ENCODE measurements at places on chromosomes 5 and 9.

GRCh38 chr5:3604501-3604900 lies 8.9 kb downstream of the IRX1 start:
- DNase-seq = peak; percentile 68

DNA sequence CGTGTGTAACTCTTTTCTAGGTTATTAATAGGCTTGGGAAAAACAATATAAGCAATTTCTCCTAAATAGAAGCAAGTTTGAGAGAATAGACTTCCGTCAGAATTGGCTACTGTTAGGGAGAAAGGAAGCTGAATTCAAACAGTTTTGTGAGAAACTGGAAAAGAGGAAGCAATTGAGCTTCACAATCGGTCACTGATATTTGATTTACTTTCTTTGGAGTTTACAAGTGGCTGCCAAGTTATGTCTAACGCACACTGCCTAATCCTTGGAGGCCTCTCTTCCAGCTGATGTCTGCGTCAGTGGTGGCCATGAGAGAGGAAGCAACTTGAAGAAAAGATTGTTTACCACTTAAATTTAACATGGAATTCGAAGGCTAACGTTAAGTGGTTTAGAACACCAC lies 319.5 kb downstream of the ADGRV1 start:
- DNase-seq = no peak

- no peak for DNase-seq
These were observed 94.5 kb downstream of the LMX1B start for GRCh38 chr9:126708178-126708577.

- no peak for DNase-seq
These were observed 49.7 kb upstream of the GRAMD2B start for GRCh38 chr5:126373375-126374108.

DNA sequence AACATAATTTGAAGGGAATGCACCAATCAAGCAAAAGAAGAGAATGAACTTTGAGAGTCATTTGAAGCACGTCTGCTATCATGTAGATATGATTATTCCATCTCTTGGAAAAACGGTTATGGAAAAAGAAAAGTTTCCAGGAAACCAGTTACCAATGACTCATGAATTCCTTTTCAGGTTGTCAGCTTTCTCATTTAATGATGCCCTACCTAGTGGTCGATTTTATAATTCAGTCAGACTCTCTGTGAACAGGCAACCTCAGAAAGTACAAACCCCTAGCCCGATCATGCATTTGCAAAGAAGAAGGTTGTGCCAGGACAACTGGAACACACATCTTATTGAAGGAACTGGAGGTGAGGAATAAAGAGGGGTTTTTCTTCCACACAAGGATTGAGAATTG lies 355.1 kb upstream of the GRIA1 start:
- DNase-seq = no peak

GRCh38 chr9:98374385-98375051 lies 119.1 kb upstream of the TBC1D2 start:
- no peak for DNase-seq

GRCh38 chr5:172716796-172717313 lies 54.1 kb downstream of the DUSP1 start:
- DNase-seq = peak; percentile 87

- no peak for DNase-seq
These were observed 86.9 kb downstream of the AOPEP start for GRCh38 chr9:94813379-94813778.

- DNase-seq = no peak
These were observed 325.7 kb upstream of the WWC1 start for GRCh38 chr5:167965710-167966109.

GRCh38 chr5:42641336-42642005 lies 115.1 kb upstream of the CCDC152 start:
- DNase-seq = no peak

DNA sequence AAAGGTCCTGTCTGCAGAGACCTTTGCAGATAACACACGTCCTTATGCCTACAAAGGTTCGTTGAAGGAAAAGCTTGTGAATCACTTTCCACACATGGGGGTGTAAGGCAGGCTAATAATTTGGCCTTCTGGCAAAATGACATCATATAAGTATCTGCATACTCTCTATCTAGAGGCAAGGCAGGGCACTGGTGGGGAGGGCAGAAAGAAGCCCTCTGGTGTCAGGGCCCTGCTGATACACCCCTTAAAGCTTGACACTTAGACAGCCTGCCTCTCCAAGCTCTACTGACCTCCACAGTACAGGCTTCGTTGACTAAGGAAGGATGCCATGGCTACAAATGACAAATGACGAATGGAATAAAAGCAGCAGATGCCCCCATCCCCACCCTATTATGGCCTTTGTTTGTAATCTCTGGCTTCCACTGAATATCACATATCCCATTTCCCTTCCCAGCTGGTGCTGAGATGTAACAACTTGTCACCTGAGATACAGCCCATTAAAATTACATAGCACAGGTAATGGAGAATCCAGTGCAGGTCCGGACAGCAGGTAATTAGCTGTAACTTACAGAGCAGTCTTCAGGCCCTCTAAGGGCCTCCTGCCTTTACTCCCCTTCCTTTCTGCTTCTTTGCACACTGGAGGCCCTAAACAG lies 76.9 kb upstream of the IFNK start:
- no peak for DNase-seq

DNA sequence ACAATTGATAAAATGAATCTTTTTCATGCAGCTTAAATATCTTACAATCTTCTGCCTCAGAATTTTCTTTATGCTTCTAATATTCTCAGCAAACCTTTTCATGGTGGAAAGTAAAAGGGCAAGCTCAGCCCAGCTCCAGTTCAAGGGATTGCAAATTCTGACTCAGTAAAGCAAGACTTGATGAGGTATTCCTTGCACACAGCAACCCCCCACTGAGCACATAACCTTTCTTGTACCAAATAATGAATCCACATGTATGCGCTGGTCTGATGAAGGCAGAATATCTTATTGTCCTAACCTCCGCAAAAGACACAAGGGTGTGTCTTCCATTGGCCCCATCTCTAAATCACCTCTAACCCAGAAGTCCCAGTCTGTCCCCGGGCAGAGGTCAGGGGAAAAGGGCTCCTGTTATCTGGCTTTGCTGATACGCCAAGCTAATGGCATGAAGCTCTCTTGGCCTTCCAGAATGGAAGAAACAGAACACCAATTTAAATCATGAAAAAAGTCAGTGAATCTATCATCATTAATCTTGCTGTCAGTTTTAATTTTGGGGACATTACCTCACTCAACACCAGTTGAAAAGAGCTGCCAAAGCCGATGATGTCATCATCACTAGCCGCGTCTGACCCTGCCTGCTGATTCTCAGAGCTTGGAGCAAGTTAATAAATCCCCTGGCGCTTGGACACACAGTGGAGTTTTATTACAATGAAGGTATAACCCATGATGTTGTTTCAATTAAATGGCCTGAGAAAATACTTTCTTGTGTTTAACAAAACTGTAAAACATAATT lies 592.5 kb upstream of the CLINT1 start:
- peak; percentile 81 for DNase-seq

- DNase-seq = no peak
These were observed 9.1 kb downstream of the FAT2 start for GRCh38 chr5:151581812-151582583.

DNA sequence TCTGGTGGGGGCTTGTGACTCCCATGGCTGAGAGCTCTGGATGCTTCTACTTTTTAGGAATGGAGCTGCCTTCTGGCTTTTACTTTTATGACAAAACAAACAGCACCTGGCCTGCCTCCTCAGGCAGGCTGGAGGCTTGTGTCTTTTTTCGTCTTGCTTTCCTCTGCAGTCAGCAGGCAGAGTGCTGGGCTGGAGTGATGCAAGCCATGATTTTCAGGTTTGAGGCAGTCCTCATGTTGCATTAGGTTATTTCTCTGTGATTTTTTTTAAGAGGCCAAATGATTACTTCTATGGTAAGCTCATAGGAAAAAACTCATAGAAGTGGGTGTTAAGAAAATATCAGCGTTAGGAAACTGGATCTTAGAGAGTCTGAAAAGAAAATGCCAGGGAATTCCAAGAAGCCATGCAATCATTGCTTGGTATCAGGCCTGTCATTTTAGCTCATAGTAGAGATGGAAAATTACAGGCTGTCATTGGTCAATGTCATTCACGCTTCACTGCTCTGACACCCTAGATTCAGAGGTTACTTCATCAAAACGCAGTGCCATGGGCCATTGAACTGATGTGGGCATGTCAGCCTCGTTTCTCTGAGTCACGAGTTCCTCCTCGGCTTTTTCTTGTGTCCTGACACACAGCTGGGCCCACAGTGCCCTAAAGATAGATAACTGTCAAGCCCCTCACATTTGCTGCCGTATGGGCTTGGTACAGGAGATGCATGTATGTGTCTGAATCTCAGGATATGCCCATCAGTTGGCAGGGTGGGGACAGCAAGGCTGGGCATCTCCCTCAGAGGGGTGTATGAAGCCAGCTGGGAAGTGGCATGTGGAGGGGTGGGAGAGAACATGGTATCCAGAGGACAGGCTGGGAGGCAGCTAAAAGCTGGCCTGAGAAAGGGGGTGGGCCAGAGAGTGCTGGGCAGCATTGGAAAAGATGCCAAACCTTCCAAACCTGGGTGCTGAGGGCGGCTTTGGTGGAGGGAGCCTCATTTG lies 151.8 kb downstream of the HSPA4 start:
- DNase-seq = no peak

DNA sequence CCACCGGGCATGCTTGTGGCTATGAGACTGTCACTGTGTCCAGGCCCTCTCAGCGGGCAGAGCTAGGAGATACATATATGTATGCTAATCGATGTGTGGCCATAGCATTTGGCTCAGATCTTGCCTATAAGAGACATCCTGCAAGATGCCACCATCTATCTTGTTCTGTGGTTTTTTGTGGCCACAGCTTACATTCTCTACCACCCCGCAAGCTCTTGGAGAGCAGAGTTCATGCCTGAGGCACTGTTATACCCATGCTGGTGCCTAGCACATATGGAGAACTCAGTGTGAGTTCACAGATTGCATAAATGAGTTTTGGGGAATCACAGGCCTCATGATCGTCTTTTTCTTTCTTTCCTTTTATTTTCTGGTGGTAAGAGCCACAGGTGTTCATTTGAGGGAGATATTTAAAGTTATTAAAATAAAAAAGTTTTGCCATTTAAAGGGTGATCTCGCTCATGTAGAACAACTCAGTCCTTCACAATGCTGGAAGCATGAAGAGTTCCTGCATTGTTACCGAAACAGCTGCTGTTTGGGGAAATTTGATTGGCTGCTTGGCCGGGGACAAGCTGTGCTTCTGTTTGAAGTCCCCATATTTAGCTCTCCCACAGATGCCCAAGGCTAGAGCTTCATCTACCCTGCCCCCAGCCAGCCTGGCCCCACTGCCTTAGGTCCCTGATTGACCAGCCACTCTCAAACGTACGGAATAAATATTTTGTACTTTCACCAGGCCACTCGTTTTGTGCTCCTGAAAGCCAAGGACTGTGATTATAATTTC lies 169.2 kb upstream of the MAP1B start:
- DNase-seq = no peak

DNA sequence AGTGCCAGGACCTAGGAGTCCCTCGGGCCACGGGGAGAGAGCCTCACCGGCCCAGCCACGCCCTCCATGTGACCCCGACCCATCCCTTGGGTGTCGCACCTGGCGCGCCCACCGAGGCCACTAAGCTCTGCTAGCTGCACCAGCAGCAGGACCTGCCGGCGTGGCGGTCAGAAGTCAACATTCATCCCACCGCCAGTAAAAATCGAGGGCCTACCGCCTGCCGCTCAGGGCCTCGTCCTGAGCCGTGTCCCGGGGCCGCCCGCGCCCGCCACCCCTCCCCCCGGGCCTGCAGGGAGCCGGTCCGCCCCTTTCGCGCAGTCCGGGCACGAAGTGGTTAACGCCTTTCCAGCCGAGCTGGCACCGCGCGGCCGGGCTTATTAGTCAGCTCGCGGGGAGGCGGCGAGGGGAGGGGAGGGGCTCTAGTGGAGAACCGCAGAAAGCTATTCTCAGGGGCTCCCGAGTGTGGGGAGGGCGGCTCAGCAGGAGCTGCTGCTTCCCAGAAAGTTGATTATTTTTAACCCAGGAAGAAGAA lies 124.4 kb downstream of the C9orf50 start:
- peak; percentile 97 for DNase-seq

- peak; percentile 17 for DNase-seq
These were observed 63.6 kb downstream of the RNF180 start for GRCh38 chr5:64229163-64229774.

Measured in muscle of back (tissue), 13 donors.